ENCODE measurements at places on chromosomes 5 and 9. TPM values are rescaled to one million over a fixed set of nuclear protein-coding genes. Genes with fewer than 3 reads are reported as not detected.

SV2C gene
- total RNA-seq, result not detected

- no peaks in the 10 kb centered on the region for H3K4me1 ChIP-seq
- H3K4me3 ChIP-seq, result no peak overlapping the region
- no peaks in the 10 kb centered on the region for H3K36me3 ChIP-seq
- no peak for DNase-seq
- no peaks in the 10 kb centered on the region for H3K27me3 ChIP-seq
- H3K27ac ChIP-seq, result no peak overlapping the region
These were observed 86.7 kb downstream of the PRKACG start for GRCh38 chr9:68927165-68927564.

GRCh38 chr9:138101444-138102234, 224.1 kb downstream of the CACNA1B start:
- no peak overlapping the region for H3K4me3 ChIP-seq
- H3K27me3 ChIP-seq, result no peaks in the 10 kb centered on the region
- H3K27ac ChIP-seq, result no peak overlapping the region
- H3K4me1 ChIP-seq, result no peaks in the 10 kb centered on the region
- peak; percentile 43 for DNase-seq

DNA sequence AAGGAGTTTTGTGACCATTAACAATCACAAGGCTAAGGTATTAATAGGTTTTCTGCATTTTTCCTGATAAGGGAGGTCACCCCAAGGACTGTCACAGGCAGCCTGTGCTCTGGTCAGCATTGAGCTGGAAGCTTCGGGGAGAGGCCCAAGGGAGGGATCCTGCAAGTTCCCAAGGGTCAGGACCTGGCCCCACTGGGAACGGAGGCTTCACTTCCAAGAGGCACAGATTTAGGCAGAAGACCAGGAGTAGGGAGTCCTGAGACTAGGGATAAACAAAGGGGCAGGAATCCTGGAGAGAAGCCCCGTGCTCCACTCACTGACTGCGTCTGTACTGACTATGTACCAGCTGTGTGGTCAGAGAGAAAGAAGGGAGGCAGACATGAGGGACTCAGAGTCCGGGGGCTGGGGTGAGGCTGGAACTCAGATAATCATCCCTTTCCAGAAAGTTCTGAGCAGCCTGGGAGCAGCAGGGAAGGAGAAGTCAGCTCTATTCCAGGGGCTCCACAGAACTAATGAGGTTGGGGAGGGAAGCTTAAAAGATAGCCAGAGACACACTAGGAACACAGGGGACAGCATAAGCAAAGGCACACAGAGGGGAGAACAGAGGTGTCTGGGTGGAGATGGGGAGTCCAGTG, 37.8 kb downstream of the B4GALT1 start:
- no peaks in the 10 kb centered on the region for H3K27me3 ChIP-seq

Measured in osteoblast (primary cell).